ENCODE measurements at places on chromosomes 7 and 10. TPM values are rescaled to one million over a fixed set of nuclear protein-coding genes. Genes with fewer than 3 reads are reported as not detected.

The TMEM139 gene
- 1.8 TPM for total RNA-seq

The ERV3-1 gene
- 18.4 TPM for total RNA-seq

The GRM3 gene
- total RNA-seq, result not detected

The CYP3A4 gene
- not detected for total RNA-seq

DNA sequence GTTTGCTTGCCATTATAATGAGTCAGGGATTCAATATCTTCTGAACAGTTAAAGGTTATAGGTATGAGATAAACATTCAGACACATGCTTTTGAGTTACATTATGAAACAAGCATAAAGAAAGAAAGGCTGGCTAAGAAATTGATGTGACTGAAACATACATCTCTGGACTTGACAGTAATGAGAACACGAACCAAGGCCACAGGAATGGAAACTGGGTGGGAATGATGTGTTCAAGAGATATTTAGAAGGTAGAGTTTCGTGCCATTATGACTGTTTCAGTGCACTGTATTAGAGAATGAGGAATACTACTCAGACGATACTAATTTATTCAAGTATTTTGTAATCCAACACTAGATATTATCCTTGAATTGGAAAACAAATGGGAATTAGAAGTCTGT lies 332.1 kb upstream of the MAGI2 start:
- no peaks in the 10 kb centered on the region for H3K4me1 ChIP-seq
- H3K27ac ChIP-seq, result no peak overlapping the region
- no peak overlapping the region for H3K4me3 ChIP-seq
- H3K36me3 ChIP-seq, result no peaks in the 10 kb centered on the region

GRCh38 chr10:81179324-81179723 lies 641.6 kb downstream of the SH2D4B start:
- H3K27ac ChIP-seq, result no peak overlapping the region
- no peaks in the 10 kb centered on the region for H3K4me1 ChIP-seq
- no peak overlapping the region for H3K4me3 ChIP-seq
- H3K27me3 ChIP-seq, result no peaks in the 10 kb centered on the region
- H3K36me3 ChIP-seq, result no peaks in the 10 kb centered on the region

DNA sequence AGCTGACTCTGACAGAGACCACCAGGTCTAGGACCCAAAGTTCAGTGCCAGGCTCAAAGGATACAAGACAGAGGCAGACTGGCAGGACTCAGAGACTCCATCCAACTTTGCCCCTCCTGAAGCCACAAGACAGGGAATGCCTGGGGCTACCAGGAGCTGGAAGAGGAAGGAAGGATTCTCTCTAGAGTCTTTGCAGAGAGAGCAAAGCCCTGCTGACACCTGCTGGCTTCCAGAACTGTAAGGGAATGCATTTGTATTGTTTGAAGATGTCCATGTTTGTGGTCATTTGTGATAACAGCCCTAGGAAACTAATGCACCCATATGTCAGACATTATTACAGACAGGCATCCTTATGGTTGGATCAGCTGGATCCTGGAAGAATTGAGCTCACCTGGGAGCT lies 132.3 kb upstream of the C7orf33 start:
- no peaks in the 10 kb centered on the region for H3K27me3 ChIP-seq
- no peaks in the 10 kb centered on the region for H3K4me1 ChIP-seq
- no peak overlapping the region for H3K27ac ChIP-seq
- H3K36me3 ChIP-seq, result no peaks in the 10 kb centered on the region
- H3K4me3 ChIP-seq, result no peak overlapping the region
- DNase-seq, result no peak

DNA sequence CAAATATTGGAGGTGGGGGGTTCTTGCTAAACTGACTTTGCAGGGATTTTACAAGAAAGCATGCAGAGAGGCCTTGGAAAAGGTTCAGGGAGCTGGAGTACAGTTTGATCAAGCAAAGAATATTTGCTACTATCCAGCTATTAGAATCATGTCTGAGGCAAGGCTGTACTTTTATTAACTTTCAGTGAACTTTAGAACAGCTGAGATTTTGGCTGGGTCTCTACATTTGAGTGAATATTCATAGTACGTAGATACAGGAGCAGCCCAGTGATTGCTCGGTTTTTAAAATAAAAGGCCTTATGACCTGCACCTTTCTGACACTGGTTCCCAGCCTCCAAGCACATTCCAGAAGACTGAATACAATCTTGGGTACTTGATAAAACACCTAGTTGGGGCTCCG lies 496.8 kb upstream of the AKR1E2 start:
- H3K27ac ChIP-seq, result no peak overlapping the region
- no peaks in the 10 kb centered on the region for H3K27me3 ChIP-seq
- no peak overlapping the region for H3K4me3 ChIP-seq
- no peaks in the 10 kb centered on the region for H3K36me3 ChIP-seq
- no peaks in the 10 kb centered on the region for H3K4me1 ChIP-seq
- no peak for DNase-seq

GRCh38 chr10:33291053-33291592 lies 43.3 kb downstream of the NRP1 start:
- H3K4me3 ChIP-seq, result no peak overlapping the region
- no peaks in the 10 kb centered on the region for H3K4me1 ChIP-seq
- no peaks in the 10 kb centered on the region for H3K27me3 ChIP-seq
- no peak for DNase-seq
- H3K36me3 ChIP-seq, result no peaks in the 10 kb centered on the region
- no peak overlapping the region for H3K27ac ChIP-seq

DNA sequence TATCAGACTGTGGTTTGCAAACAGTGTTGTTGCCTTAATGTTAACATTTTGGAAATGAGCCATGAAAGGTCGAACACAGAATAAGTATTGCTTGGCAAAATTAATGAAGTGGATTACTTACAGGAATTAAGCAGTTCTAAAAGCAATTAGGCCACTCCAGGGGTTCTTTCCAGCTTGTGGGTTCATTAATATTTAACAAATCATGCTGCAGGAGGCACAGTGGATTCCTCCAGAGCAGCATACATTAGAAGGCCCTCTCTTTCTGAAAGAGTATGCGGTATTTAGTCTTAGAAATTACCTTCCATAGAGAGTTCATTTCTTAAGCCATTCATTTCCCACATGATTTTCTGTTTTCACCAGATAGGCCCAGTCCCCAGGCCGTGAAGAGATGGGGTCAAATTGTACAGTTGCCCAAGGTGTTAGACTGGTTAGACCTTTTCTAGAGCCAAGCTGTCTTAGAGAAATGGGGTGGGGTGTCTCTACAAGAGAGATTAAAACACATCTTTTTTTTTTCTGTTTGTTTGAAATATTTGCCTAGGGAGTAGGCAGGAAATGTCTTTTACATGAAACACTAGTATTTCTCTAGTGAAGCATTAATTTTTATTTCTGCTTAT lies 40.0 kb upstream of the AGR3 start:
- no peaks in the 10 kb centered on the region for H3K4me1 ChIP-seq
- H3K36me3 ChIP-seq, result no peaks in the 10 kb centered on the region
- H3K27me3 ChIP-seq, result no peaks in the 10 kb centered on the region
- DNase-seq, result no peak

DNA sequence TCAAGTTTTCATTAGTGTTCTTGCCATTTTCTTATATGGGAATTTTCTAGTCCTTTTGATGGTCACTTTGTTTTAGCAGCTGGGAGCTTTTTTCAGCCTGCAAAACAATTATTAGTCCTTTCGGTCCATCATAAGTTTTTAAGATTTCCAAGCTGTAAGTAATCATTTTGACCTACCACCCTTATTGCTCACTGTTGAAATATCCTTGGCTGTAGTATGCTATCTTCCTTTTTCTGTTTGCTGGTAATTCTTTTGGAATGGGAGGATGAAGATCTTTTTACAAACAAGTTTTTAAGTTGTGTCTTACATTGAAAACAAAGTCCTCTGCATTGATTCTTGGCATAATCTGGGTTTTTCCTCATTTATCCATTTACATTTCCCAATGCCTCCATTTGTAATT lies 24.0 kb downstream of the BZW2 start:
- DNase-seq, result no peak
- no peaks in the 10 kb centered on the region for H3K27me3 ChIP-seq
- H3K4me3 ChIP-seq, result no peak overlapping the region
- no peaks in the 10 kb centered on the region for H3K36me3 ChIP-seq

DNA sequence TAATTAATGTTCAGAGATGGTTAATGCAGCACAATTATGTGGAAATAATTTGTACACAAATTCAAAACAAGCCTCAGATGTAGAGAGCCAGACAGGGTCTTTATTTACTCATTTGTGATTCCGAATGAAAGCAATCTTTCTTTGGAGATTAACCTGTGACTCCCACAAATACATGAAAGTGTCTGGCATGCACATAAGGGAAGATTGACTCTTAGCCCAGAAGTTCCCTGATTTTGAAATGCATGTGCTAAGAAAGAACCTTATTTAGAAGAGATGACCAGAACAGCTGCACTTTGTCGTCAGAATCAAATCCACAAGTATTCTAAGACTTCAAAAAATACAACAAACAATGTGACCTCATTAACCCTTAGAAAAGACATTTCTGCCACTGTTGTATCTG lies 45.1 kb downstream of the RNLS start:
- H3K4me1 ChIP-seq, result no peaks in the 10 kb centered on the region
- DNase-seq, result no peak
- no peaks in the 10 kb centered on the region for H3K36me3 ChIP-seq

GRCh38 chr10:70292004-70292403 lies 8.2 kb upstream of the NPFFR1 start:
- no peaks in the 10 kb centered on the region for H3K36me3 ChIP-seq
- DNase-seq, result no peak
- no peak overlapping the region for H3K27ac ChIP-seq
- no peaks in the 10 kb centered on the region for H3K27me3 ChIP-seq
- H3K4me1 ChIP-seq, result no peaks in the 10 kb centered on the region
- no peak overlapping the region for H3K4me3 ChIP-seq

DNA sequence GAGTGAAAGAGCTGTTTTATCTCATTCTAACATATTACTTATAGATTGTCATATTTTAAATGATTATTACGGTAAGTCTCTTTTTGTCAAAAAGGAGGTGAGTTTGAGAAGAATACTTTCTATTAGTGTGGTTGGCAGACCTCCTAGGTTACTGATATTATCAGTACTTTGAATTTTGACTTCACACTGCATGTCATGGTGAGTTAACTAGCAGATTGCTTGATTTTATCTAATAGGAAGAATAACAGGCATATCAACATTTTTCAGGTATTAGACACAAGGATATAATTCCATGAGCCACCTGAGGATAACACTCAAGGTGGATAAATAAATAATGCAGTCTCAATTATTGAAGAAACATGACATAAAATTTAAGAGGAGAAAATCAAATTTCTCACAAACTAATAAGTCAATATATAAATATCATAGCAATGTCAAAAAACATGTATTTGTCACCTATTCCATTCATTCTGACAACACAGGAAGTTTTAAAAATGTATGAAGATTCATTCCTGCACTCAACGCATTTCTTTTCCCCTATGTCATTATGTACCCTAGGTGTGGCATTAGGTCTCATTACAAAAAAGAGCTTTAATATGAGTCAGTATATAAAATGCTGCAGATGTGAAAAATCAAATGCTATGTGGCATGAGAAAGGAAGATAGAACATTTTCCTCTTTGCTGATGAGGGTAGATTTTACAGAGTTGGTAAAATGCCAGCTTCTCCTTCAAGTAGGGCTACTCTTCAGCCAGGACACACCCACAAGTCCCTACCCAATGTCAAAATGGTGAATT lies 1621.6 kb downstream of the REEP3 start:
- H3K36me3 ChIP-seq, result no peaks in the 10 kb centered on the region
- H3K4me1 ChIP-seq, result no peaks in the 10 kb centered on the region
- H3K27ac ChIP-seq, result no peak overlapping the region
- H3K27me3 ChIP-seq, result no peaks in the 10 kb centered on the region
- DNase-seq, result no peak
- H3K4me3 ChIP-seq, result no peak overlapping the region

GRCh38 chr7:21966271-21966670 lies 20.6 kb upstream of the CDCA7L start:
- no peaks in the 10 kb centered on the region for H3K27me3 ChIP-seq
- H3K36me3 ChIP-seq, result no peaks in the 10 kb centered on the region
- H3K27ac ChIP-seq, result no peak overlapping the region
- H3K4me3 ChIP-seq, result no peak overlapping the region
- H3K4me1 ChIP-seq, result peaks cover 6% of the 10 kb centered on the region
- DNase-seq, result no peak

DNA sequence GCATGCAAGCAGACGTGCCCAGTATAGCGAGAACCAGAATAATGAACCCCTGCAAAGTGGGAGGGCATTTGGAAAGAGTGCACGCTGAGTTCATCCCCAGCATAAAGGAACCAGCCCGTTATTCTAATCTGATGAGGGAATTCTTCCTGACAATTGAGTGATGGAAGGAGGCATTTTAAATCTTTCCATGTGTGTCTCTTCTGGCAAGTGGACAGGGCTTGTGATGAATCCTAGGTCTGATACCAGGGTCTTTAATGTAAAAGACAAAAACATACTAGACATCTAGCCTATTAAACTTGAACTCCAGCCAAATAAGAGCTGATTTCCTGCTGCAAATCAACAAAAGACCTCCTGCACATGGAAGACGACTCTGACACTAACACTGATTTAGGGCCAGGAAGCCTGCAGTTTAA lies 301.2 kb downstream of the DPP6 start:
- H3K27ac ChIP-seq, result no peak overlapping the region
- no peaks in the 10 kb centered on the region for H3K27me3 ChIP-seq
- H3K4me3 ChIP-seq, result no peak overlapping the region
- no peaks in the 10 kb centered on the region for H3K36me3 ChIP-seq
- no peak for DNase-seq
- no peaks in the 10 kb centered on the region for H3K4me1 ChIP-seq

DNA sequence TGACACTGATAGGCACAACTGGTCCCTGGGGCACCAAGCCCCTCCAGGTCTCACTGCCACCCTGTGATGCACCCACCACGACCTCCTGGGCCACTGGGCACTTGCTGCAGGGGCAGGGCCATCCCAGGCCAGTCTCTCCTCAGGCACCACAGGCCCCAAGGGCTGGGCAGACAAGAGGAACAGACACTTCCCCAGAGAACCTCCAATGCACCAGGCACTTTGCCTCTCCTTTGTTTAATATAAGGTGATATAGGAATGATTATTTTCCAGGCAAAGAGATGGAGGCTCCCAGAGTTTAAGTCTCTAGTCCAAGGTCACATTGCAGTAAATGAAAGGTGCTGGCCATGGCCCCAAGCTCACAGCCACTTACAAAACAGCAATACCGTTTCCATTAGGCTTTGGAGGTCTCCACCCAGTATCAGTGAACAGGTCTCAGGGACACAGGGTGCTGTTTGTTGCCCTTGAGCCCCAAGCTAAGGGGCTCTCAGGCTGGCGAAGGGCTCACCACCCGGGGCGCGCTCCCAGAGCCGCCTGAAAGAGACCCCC lies 4.5 kb downstream of the DEPP1 start:
- H3K27ac ChIP-seq, result no peak overlapping the region
- no peaks in the 10 kb centered on the region for H3K36me3 ChIP-seq
- no peaks in the 10 kb centered on the region for H3K27me3 ChIP-seq
- no peak for DNase-seq
- H3K4me1 ChIP-seq, result peaks cover 18% of the 10 kb centered on the region
- H3K4me3 ChIP-seq, result peak overlapping the region; percentile 61

GRCh38 chr7:115379321-115379720 lies 457.4 kb downstream of the MDFIC start:
- DNase-seq, result no peak
- H3K27ac ChIP-seq, result no peak overlapping the region
- H3K36me3 ChIP-seq, result no peaks in the 10 kb centered on the region
- H3K27me3 ChIP-seq, result no peaks in the 10 kb centered on the region
- no peak overlapping the region for H3K4me3 ChIP-seq
